ENCODE measurements at places on chromosomes 7 and 10. TPM values are rescaled to one million over a fixed set of nuclear protein-coding genes. Genes with fewer than 3 reads are reported as not detected.

DNA sequence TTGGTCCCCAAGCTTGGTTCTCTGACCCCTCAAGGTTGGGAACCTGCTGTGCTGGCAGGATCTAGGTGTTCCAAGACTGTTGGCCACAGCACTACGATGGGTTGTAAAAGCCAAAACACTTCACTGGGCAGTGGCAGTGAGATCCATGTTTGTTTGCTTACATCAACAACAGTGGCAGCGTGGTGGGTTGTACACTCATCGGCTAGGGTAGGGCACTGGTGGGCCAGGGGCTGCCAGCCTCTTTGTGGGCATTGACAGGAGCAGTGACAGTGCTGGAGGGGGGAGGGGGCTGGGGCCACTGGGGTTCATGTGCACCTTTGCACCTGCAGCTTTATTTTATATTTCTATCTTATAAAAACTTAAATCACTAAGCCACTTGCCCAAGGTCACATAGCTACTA lies 126.7 kb upstream of the ZWINT start:
- no peak for DNase-seq

GRCh38 chr7:2336626-2337299 lies 17.9 kb upstream of the EIF3B start:
- DNase-seq = no peak

DNA sequence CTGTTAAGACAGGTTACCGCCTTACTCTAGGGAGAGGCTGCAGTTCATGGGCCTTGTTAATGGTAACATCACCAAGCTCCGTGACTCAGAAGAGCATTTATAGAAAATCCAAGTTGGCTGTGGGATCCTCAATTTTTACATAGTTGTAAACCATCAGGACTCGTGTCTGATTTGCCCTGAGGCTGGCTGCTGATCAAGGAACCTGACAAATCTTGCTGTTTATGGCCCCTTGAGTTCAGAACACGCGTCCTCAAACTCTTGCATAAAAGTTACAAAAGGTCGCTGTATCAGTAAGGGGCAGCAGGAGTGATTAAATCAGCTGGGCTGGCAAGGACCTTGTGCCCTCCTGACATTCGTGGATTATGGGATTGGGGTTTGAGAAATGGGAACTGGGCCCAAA lies 4.6 kb downstream of the SLC13A4 start:
- DNase-seq = peak; percentile 19

The HDAC9 gene
- 87.5 TPM for total RNA-seq

The PCDH15 gene
- total RNA-seq = 0.57 TPM
